HepG2 (cell line): ENCODE measurements at places on chromosomes 7 and 10. TPM values are rescaled to one million over a fixed set of nuclear protein-coding genes. Genes with fewer than 3 reads are reported as not detected.

The LEP gene
- polyA plus RNA-seq = 0.04 and 0.05 TPM in 2 replicates

The ABCB1 gene
- 52.6 and 79.9 TPM in 2 replicates for polyA plus RNA-seq

DNA sequence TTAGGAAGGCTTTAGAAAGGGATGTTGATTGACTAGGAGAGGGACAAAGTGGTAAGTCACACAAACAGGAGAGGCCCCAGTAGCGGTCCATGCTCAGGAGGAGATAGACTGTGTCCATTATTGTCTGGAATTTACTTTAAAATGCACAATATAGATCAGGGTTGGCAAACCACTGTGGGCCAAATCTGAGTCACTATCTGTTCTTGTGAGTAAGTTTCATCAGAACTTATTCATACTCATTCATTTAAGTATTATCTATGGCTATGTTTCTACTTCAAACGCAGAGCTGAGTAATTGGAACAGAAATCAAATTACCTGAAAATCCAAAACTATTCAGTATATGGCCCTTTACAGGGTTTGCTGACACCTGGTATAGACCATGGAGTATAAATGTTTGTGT lies 166.5 kb downstream of the COL28A1 start:
- no peaks in the 10 kb centered on the region for H3K36me3 ChIP-seq
- no peak overlapping the region for H3K27ac ChIP-seq
- no peak overlapping the region for H3K4me3 ChIP-seq
- H3K4me1 ChIP-seq = no peaks in the 10 kb centered on the region

GRCh38 chr10:13086056-13086455 lies 13.9 kb upstream of the OPTN start:
- H3K36me3 ChIP-seq = no peaks in the 10 kb centered on the region
- H3K4me3 ChIP-seq = no peak overlapping the region
- no peaks in the 10 kb centered on the region for H3K4me1 ChIP-seq
- DNase-seq = no peak

DNA sequence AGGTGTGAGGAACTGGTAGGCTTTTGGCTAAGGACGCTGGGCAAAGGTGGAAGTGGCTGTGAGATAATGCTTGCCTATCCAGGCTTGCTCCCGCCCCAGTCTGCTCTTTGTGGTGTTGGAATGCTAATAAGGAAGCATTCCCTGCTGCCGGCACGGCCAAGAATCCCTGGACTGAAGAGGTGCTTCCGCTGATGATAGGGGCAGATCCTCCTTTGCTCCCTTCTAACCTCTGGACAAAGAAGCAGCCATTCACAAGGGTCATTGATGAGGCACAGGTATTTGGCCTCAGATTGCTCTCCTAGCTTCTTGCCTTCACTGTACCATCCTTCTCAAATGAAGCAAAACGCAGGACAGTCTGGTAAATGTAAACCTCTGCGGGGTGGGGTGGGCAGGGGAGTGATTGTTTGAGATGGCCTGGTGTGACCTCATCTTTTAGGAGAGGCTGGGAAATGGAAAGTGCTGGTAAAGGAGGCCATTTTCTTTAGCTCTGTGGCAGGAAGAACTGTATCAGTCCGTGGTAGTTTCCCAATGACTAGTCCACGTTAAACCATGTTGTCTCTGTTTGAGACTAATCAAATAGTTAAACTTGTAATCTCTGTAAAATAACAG lies 1.7 kb downstream of the PGAM1 start:
- H3K36me3 ChIP-seq = peaks cover 30% of the 10 kb centered on the region
- peaks cover 42% of the 10 kb centered on the region for H3K4me1 ChIP-seq
- peak; percentile 74 for DNase-seq
- H3K4me3 ChIP-seq = peak overlapping the region; percentile 98
- peak overlapping the region; percentile 89 for H3K27ac ChIP-seq

The GJD4 gene
- polyA plus RNA-seq = not detected in 2 replicates

The FANK1 gene
- 0.08 and 0.22 TPM in 2 replicates for polyA plus RNA-seq

DNA sequence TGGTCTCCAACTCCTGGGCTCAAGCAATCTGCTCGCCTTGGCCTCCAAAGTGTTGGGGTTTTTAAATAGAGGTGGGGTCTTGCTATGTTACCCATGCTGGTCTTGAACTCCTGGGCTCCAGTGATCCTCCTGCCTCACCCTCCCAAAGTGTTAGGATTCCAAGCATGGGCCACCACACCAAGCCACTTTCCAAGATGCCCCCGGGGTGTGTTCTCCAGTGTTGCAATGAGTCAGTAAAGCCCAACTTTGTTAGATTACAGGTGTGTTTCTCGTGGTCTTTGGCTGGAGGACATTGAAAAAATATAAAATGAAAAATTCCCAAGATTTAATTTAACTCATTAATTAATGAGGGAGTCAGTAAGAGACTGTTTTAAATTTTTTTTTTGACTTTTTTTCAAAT lies 29.2 kb downstream of the TACR2 start:
- no peaks in the 10 kb centered on the region for H3K36me3 ChIP-seq
- DNase-seq = no peak
- no peak overlapping the region for H3K4me3 ChIP-seq
- peaks cover 19% of the 10 kb centered on the region for H3K4me1 ChIP-seq
- H3K27me3 ChIP-seq = no peaks in the 10 kb centered on the region

DNA sequence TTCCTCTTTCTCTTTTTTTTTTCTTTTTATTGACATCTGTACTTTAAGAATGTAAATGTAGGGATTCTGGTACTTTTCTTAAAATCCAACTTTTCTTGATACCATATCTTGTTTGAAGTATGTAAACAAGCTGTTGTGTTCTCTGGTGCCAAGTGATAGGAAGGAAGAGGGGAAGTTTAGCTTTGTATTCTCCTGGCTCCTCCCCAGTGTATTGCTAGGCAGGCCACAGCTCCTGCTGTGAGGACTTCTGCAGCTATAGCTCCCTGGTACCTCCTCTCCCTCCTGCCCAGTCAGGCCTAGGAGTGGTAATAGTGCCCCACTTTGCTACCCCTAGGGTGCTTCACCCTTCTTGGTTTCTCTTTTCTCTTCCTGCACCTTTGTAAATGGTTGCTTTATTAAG lies 45.3 kb upstream of the SP8 start:
- H3K27me3 ChIP-seq = no peaks in the 10 kb centered on the region
- no peak for DNase-seq
- H3K27ac ChIP-seq = no peak overlapping the region
- H3K4me3 ChIP-seq = no peak overlapping the region
- H3K4me1 ChIP-seq = no peaks in the 10 kb centered on the region
- no peaks in the 10 kb centered on the region for H3K36me3 ChIP-seq

GRCh38 chr10:79378647-79379511 lies 31.6 kb downstream of the PPIF start:
- peak overlapping the region; percentile 71 for H3K4me3 ChIP-seq
- no peaks in the 10 kb centered on the region for H3K27me3 ChIP-seq
- H3K36me3 ChIP-seq = no peaks in the 10 kb centered on the region
- H3K27ac ChIP-seq = peak overlapping the region; percentile 95
- DNase-seq = no peak
- peaks cover 73% of the 10 kb centered on the region for H3K4me1 ChIP-seq

- no peaks in the 10 kb centered on the region for H3K36me3 ChIP-seq
- H3K27me3 ChIP-seq = peaks cover 4% of the 10 kb centered on the region; the same call in 1 of the 3 replicates
- no peak overlapping the region for H3K27ac ChIP-seq
Measured at GRCh38 chr10:17512341-17513001, 58.1 kb upstream of the ST8SIA6 start.

The ZNF488 gene
- polyA plus RNA-seq = 0.10 and 0.15 TPM in 2 replicates

DNA sequence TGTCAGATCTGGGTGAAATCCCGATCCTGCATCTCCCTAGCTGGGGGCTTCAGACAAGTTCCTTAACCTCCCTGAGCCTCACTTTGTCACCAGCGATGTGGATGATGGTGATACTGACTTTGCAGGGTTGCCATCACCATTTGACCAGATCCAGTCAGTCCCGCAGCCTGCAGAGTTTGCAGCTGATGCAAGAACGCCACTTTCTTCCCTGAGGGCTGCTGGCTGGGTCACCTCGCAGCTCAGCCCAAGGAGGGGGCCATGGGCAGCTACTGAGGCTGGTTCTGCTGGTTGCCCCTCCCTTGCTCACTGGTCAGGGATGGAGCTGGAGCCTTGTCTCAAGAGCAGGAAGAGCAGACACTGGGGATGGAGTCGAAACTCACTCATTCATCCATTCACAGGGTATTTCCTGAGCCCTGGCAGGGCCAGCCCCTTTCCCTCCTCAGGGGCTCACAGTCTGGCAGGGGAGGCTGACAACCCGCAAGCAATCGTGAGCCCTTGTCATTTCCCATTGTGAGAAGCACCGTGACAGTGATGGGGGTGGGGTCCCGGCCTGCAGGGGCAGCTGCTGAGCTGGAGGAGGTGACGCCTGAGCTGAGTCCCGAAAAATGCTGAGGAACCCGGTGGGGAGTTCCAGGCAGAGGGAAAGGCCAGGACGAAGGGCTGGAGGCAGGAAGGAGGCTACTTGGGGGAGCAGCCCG lies 111.1 kb upstream of the TCF7L2 start:
- no peaks in the 10 kb centered on the region for H3K36me3 ChIP-seq
- peaks cover 62% of the 10 kb centered on the region for H3K4me1 ChIP-seq
- H3K27ac ChIP-seq = no peak overlapping the region

GRCh38 chr10:127910464-127910770 lies 3.5 kb downstream of the PTPRE start:
- H3K27ac ChIP-seq = no peak overlapping the region
- H3K4me1 ChIP-seq = no peaks in the 10 kb centered on the region
- DNase-seq = no peak
- peaks cover 3% of the 10 kb centered on the region; the same call in 1 of the 2 replicates for H3K27me3 ChIP-seq
- no peak overlapping the region for H3K4me3 ChIP-seq

GRCh38 chr7:155763691-155764437 lies 48.4 kb downstream of the SHH start:
- no peak for DNase-seq
- no peaks in the 10 kb centered on the region for H3K27me3 ChIP-seq
- no peak overlapping the region for H3K4me3 ChIP-seq

GRCh38 chr7:44293561-44294324 lies 31.7 kb downstream of the CAMK2B start:
- H3K27ac ChIP-seq = no peak overlapping the region
- H3K4me1 ChIP-seq = no peaks in the 10 kb centered on the region
- no peaks in the 10 kb centered on the region for H3K36me3 ChIP-seq
- H3K4me3 ChIP-seq = no peak overlapping the region
- DNase-seq = no peak

- no peak for DNase-seq
- H3K4me1 ChIP-seq = peaks cover 17% of the 10 kb centered on the region
- H3K27me3 ChIP-seq = peaks cover 98% of the 10 kb centered on the region
- no peak overlapping the region for H3K27ac ChIP-seq
- no peak overlapping the region for H3K4me3 ChIP-seq
Measured at GRCh38 chr10:100737355-100738054, 7.9 kb upstream of the PAX2 start.

DNA sequence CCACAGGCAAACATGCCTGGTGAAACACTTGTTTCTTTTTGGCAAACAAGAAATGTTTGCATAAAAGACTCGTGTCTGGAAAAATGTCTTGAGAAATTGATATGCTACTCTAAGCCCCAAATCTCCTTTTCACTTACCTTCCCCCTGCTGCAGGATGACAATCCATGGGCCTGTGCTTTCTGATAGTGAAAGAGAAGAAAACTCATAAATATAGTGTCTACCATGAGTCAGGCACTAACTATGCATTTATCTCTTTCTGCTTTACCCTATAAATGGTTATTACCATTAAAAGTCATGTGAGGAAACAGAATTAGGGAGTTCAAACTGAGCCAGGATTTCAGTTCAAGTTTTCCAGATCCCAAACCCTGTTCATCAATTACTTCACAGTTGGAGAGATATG lies 6.6 kb upstream of the TARP start:
- DNase-seq = no peak
- no peak overlapping the region for H3K4me3 ChIP-seq
- H3K27ac ChIP-seq = no peak overlapping the region
- no peaks in the 10 kb centered on the region for H3K4me1 ChIP-seq

DNA sequence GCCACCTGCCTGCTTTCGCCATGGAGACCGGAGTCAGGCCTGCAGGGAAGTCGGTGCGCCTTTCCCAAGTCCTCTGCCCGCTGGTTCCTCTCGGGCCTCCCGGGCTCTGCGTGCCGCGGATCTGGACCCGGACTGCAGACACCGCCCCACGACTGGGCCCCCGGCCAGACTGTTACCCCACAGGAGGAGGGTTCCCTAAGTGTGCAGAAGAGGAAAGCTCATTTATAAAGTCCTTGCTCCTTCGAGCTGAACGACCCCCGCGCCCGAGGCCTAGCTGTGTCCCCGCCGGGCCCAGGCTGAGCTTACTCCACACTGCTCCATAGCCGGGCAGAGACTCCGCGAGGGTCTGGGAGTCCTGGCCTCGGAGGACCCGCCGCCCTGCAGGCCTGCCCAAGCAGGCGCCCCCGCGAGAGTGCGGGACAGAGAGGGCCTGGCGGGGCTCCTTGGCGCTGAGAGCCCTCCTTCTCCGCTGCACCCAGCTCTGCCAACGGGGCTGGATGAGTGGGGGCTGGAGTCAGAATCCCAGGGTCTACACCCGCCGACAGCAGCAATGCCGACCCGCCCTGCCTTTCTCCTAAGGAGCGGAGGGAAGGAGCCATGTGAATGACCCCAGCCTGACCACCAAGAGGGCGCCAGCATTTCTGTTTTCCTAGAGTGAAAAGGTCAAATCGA lies 8.3 kb downstream of the EN2 start:
- no peak overlapping the region for H3K27ac ChIP-seq
- H3K4me1 ChIP-seq = no peaks in the 10 kb centered on the region
- H3K4me3 ChIP-seq = peak overlapping the region; percentile 37; the same call in 1 of the 2 replicates
- DNase-seq = no peak
- H3K27me3 ChIP-seq = peaks cover 18% of the 10 kb centered on the region

- H3K4me1 ChIP-seq = 0 out of 2 replicates have a peak, but pooled peaks cover 4% of the 10 kb centered on the region
- no peak overlapping the region for H3K4me3 ChIP-seq
- DNase-seq = no peak
- no peaks in the 10 kb centered on the region for H3K27me3 ChIP-seq
- H3K27ac ChIP-seq = no peak overlapping the region
Measured at GRCh38 chr7:20964281-20964918, 177.7 kb upstream of the SP8 start.

- no peak overlapping the region for H3K4me3 ChIP-seq
- H3K4me1 ChIP-seq = no peaks in the 10 kb centered on the region
- peaks cover 6% of the 10 kb centered on the region; the same call in 1 of the 2 replicates for H3K36me3 ChIP-seq
- H3K27ac ChIP-seq = no peak overlapping the region
Measured at GRCh38 chr7:39987641-39988347, 37.7 kb downstream of the CDK13 start.

DNA sequence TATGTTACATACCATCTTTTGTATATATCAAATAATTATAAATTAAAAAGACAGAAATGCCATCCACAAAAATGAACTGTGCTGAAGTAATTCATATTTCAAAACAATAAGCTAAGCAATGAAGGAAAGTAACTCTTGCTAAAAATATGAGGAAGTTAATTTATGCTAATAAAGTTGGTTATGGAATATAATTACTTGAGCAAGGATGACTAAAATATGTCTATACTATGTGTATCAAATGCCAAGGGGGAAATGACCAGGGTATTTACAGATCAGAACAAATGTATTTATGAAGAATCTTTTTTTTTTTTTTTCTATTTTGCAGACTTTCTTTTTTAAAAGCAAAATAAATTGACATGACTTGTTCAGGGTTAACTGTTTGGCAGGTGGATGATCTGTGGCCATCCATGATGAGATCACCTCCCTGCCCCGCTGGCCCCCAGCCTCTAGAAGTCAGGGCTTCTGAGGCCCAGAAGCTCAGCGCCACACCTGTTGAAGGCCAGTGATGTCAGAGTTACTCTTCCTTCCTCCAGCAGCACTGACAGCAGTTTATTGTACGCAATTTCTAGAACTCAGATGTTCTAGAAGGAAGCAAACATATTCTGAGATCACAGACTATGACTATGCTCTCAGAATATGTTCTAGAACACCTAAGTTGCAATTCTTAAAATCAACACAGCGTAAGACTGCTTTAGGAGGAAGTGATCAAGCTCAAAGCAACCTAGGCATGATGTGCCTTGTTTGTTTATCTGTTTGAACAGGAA lies 196.1 kb upstream of the KLF14 start:
- H3K36me3 ChIP-seq = peaks cover 7% of the 10 kb centered on the region; the same call in 1 of the 2 replicates
- H3K27ac ChIP-seq = no peak overlapping the region
- DNase-seq = no peak
- no peaks in the 10 kb centered on the region for H3K27me3 ChIP-seq
